ENCODE measurements at places on chromosomes 5 and 9.

DNA sequence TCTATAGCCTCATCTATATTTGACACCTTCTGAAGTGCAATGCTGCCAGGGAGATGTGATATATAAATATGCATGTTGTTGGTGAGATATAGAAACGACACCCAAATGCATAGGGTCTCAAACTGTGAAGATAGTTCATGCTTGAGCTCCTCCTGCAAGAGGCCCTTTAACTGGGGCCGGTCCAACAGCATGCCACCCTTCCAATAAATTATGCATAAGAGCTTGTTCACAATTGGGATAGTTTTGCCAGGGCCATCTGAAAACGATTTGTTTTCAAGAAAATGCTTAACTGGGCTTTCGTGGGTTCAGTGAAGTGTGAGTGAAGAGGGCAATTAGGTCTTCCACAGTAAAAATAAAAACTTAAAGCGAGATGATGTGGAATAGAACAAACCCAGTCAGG, 424.2 kb upstream of the WWC1 start:
- DNase-seq = no peak

- DNase-seq = no peak
Observed at GRCh38 chr5:121937762-121938161, 24.0 kb upstream of the SRFBP1 start.

GRCh38 chr9:79610791-79611614, 39.2 kb downstream of the TLE4 start:
- no peak for DNase-seq

- no peak for DNase-seq
Observed at GRCh38 chr5:71640408-71640807, 53.3 kb downstream of the MCCC2 start.

DNA sequence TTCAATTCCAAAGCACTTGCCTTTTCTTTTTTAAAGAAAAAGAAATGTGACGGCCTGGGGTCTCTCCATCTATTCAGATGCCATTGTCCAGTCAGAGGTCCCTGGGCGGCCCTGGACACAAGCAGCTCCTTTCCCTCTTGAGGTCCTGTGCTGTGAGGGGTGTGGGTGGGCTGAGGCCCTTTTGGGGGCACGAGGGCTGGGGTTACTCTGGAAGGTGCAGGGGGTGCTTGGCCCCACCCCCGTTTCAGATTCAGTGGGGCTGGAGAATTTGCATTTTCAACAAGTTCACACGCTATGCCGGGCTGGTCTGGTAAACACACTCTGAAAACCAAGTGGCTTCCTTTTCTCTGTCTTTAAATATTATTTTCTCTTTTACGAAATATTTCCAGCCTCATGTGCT, 91.4 kb upstream of the PHYKPL start:
- no peak for DNase-seq

DNA sequence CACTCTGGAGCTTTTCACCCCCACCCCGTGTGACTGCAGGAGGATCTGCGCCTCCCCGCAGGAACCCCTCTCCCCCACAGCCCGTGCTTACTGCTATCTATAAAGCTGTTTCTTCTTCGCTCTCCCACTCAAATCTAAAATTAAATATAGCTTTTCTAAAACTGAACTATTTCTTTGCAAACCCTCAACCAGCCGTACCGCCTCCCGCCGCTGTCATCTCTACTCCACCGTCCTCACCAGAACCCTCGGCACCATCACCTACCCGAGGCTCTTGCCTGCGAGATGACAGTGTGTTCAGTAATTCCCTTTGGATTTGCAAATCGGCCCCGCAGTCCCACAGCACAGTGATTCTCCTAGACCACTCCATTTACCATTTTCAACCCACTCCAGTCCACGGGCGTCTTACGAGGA, 13.6 kb downstream of the LPCAT1 start:
- DNase-seq = no peak

- DNase-seq = no peak
Observed at GRCh38 chr5:138339091-138339456, 1.0 kb downstream of the FAM53C start.

DNA sequence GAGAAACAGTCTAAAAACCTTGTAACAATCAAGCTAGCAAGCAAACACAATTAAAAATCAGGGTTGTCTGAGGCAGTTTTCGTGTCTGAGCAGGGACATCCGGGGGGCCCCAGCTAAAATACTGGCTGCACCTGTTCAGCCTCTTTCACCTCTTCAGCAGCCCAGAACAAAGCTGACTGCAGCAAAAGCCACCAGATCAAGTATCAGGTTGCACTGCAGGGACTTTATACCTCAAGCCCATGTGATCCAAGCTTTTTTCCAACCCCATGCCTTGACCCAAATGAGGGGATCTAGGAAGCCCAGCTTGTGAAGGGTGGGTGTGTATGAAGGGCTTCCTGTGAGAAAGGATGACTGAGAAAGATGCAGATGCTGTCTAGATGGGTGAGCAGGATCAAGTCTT, 133.4 kb downstream of the SEMA6A start:
- no peak for DNase-seq

DNA sequence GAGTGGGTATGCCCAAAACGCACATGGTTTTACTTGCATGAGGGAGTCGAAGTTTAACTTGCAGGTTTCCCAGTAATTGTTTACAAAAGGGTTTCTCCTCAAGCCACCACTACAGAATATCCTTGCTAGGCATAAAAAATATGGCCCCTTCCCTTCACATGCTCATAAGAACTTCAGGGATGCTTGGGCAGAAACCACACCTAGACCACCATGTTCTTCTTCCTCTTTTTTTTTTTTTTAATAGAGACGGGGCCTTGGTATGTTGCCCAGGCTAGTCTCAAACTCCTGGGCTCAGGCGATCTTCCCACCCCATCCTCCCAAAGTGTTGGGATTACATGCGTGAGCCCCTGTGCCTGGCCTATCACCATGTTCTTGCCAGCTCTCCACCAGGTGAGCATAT, 18.6 kb upstream of the PLIN2 start:
- DNase-seq = no peak

- no peak for DNase-seq
Observed at GRCh38 chr5:171494452-171495121, 75.1 kb downstream of the FGF18 start.

DNA sequence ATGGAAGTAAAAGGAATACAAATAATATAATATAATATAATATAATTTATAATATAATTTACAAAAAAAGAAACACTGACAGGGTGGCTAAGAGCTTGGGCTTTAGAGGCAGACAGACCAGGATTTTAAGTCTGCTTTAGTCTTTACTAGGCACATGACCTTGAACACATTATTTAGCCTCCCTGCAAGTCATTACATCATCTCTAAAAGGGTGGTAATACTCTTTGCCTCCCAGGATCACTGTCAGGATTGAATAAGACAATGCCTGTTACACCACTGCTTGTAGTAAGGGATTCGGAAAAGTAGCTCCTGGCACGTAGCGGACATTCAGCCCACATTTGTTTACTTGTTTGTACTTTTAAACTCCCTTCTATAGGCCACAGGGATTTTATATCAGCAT, 199.8 kb downstream of the GRIA1 start:
- no peak for DNase-seq

GRCh38 chr5:109589986-109590385, 99.7 kb upstream of the MAN2A1 start:
- DNase-seq = no peak

- DNase-seq = no peak
Observed at GRCh38 chr5:116032991-116033390, 719 bp downstream of the ARL14EPL start.

- no peak for DNase-seq
Observed at GRCh38 chr5:7714119-7714518, 136.8 kb downstream of the CFAP90 start.

GRCh38 chr9:13279284-13280141, at the start of gene MPDZ:
TSS of gene MPDZ (minus strand) at chr9:13279692. CDS start at chr9:13250315, 29,377 bp downstream.
- DNase-seq = no peak

DNA sequence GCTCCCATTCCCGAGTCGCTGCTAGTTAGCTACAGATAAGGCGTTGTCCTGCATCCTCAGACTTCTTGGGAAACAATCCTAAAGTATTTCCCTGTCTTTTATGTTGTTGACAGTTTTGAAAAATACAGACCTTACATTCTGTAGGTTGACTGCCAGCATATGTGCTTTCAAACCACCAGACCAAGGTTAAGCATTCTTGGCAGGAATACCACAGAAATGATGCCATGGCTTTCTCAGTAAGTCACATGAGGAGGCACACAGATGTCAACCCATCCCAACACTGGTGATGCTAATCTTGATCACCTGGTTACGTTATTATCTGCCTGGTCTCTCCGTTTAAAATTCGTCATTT, 871 bp downstream of the GLE1 start:
- no peak for DNase-seq

DNA sequence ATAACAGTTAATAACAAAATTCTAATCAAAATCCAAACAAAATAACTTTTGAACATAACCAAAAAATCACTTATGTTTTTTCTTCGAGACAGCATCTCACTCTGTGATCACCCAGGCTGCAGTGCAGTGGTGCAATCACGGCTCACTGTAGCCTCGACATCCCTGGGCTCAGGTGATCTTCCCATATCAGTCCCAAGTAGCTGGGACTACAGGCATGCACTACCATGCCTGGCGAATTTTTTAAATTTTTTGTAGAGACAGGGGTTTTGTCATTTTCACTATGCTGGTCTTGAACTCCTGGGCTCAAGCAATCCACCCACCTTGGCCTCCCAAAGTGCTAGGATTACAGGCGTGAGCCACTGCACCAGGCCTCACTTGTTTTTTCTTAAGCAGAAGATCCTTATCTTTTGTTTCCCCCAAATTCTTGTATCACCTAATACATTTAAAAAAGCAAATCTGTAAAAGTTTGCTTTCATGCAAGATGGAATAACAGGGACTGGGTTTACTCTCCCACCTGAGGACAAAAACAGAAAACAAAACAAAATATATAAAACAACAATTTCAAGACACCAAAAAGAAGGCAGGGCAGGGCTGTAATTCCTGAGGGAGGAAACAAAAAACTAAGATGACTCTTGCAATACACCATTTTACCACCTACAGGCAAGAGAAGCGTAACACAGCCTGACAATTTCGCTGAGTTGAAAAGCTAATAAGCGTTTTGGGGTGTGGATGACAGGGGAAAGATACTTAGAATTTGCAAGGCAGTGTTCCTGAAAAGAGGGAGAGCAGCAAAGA, 71.4 kb downstream of the RAPGEF6 start:
- no peak for DNase-seq

GRCh38 chr9:132717326-132717945, 47.2 kb downstream of the GTF3C4 start:
- no peak for DNase-seq

- no peak for DNase-seq
Observed at GRCh38 chr5:138241688-138242571, 28.8 kb upstream of the CDC23 start.

DNA sequence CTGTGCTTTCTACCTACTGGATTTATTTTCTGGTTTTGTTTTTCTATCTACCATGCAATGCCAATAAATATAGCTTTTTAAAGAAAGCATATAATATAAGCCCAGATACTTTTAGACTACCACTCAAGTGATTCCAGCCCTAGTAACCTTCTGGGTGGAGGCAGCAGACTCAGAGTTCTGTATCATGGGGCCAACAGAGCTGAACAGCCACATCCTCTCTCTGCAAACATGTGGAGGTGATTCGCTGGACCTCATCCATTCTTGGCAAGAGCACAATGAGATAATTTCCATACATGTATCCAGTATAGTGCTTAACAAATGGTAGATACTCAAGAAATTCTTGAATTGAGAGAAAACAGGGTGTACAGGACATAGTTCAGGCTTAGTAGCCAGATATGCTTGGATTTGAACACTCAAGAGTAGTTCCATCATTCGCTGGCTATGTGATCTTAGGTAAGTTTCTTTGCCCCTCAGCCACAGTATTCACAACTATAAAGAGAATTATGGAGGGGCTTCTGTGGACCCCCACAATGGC, 124.5 kb downstream of the ASTN2 start:
- DNase-seq = no peak

DNA sequence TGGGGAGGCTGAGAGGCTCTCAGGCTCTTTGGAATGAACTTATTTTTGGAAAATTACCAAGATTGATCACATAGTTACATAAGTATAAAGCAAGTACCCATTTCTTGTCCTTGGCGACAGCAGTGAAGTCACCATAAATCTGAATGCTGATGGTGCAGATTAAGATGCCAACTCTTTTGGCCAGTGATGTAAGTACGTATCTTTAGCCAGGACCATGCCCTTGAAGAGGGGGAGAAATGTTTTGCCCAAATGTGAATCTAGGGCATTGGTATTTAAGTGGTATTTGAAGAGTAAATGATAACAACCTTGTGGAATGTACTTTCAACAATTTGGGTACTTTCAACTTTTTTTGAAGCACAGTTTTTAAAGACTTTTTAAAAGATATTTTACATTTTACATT, 68.2 kb upstream of the RAD23B start:
- no peak for DNase-seq

GRCh38 chr5:93454896-93455295, 126.1 kb downstream of the NR2F1-AS1 start:
- no peak for DNase-seq

- DNase-seq = no peak
Observed at GRCh38 chr9:5531101-5531882, 21.0 kb downstream of the PDCD1LG2 start.

GRCh38 chr5:172911628-172911880, 47.7 kb upstream of the RPL26L1 start:
- DNase-seq = no peak

DNA sequence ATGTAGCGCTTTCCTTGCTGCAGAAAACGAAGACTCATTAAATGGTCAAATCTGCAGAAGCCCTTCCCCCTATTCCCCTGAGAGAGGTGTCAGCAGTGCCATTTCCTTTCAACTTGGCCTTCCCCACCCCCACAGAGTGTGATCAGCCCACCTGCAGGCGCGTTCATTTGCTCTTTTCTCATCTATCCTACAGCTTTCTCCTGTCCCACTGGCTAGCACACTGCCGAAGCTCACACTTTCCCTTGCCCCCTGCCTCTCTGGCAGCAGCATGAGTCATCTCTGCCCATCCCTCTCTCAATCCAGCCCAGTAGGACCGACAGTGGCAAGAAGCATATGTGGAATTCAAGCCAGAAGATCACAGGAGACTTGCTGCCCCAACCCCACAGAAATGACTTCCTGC, 213.8 kb downstream of the FAM114A2 start:
- DNase-seq = no peak

DNA sequence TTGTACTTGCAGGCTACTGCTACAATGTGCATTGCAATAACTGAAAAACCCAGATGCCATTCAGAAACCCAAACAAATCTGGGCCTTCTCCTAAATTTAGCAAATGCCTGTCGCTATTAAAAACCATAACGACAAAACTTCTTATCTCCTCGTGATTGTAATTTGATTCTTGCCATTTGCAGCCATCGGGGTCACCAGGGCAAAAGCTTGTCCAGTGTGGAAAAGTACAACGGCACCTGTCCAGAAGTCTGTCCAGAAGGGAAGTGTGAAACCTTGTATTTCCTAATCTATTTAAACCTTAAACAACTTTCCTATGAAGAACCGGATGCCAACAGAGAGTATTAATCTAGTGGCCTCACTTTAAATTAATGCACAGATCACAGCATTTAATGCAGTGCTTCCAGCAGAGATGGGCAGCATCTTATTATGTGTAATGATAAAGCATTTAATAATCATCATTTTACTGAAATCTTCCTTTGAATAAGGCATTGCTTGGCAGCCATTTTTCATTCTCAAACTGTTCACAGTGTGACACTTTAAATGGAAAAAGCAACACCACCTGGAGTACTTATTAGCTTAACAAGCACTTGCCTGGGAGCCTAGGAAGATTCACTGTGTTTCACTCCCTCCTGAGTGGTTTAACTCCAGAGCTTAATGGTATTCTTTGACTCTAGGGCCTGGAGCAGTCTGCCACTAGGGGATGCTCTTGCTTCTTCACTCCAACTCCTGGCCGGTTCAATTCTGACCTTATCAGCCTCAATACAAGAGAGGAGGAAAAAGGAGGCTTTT, 4.9 kb upstream of the C7 start:
- no peak for DNase-seq

All from naive thymus-derived CD8-positive, alpha-beta T cell (primary cell).